ENCODE measurements at places on chromosomes 5 and 9.

GRCh38 chr5:23483090-23483489 lies 24.3 kb upstream of the PRDM9 start:
- no peak for DNase-seq

- DNase-seq = no peak
Observed at GRCh38 chr5:55104946-55105701, 2.7 kb downstream of the GZMA start.

DNA sequence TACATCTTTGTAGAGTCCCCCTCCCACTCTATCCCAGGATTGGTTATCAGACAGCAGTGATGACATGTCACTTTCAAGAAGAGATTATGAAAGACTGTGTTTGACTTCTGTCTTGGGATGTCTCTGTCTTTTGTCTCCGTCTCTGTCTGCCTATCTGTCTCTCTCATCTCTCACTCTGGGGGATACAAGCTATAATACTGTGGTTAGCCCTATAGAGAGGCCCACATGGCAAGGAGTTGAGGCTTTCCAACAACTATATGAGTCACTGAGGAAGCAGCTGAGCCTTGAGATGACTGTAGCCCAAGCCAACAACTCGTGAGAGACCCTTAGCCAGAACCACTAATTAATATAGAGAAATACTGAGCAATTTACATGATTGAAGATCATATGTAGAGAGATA lies 284.8 kb downstream of the PDE4D start:
- DNase-seq = no peak

GRCh38 chr5:122332599-122333555 lies 20.8 kb downstream of the SNCAIP start:
- no peak for DNase-seq

- DNase-seq = no peak
Observed at GRCh38 chr5:157464519-157465171, 4.6 kb downstream of the NIPAL4 start.

DNA sequence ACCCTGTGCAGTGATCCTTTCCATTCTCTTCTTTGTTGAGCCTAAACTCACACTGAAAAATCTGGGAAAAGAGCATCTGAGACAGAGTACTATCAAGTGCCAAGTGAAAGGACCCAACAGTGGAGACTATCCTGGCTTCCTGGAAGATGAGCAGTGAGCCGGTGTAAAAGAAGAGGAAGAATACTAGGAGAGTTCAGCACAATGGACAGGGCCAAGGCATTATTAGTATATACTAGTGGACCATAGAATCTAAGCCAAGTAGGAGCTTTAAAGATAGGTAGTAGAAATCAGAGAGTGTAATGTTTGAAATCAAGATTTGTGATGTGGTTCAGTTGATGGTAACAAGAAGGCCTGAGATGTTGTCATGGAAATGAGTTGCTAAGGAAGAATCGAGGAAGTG lies 140.8 kb downstream of the CAMK4 start:
- no peak for DNase-seq

GRCh38 chr9:17219261-17219660 lies 84.4 kb downstream of the CNTLN start:
- no peak for DNase-seq

GRCh38 chr5:4907571-4907970 lies 232.6 kb upstream of the ADAMTS16 start:
- DNase-seq = no peak

DNA sequence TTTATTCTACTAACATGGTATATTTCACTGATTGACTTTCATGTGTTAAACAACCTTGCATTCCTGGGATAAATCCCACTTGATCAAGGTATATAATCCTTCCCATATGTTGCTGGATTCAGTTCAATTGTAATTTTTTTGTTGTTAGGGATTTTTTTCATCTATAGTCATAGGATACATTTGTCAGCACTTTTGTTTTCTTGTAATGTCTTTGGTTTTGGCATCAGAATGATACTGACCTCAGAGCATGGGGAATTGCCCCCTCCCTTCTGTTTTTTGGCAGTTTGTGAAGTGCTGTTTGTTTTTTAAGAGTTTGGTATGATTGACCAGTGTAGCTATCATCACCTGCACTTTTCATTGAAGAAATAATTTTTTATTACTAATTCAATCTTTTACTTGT lies 176.8 kb upstream of the RASEF start:
- DNase-seq = no peak

DNA sequence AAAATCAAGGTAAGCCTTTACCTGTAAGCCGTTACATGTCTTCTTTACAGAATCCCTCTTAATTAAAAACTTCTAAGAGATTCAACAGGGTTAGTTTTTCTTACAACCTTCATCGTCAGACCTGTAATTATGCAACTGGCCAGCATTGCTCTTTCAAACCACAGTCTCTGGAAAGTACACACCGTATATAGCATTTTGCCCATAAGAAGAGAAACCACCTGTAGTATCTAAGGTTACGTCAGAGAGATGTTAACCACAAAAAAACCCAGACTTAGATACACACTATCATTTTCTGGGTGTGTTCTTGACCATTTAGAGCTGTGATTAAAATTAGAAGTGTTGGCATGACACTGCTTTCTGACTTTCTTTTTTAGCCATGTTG lies 140.0 kb downstream of the MUSK start:
- DNase-seq = no peak

All from activated B cell treated with CpG ODN at 0.5 μM for 24 hours (primary cell).